ENCODE measurements at places on chromosomes 3 and 15. TPM values are rescaled to one million over a fixed set of nuclear protein-coding genes. Genes with fewer than 3 reads are reported as not detected.

DNA sequence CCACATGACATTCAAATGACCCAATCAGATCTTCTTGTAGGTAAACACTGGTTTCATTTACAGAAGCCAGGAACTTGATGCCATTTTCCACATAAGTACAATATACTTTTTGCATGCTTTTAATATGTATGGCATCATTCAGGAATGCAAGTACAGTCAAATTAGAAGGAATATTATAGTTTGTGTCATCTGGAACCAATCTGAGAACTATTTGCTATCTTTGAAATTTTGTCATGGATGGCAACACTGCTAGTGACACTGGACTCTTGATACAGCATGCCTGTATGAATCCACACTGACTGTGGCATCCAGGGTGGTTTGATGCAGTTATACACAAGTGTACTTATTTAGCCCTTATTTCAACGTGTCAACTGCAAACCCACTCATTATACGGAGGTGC, 141.6 kb downstream of the EBLN2 start:
- no peaks in the 10 kb centered on the region for H3K27me3 ChIP-seq
- DNase-seq = no peak
- H3K27ac ChIP-seq = no peak overlapping the region
- no peak overlapping the region for H3K4me3 ChIP-seq
- no peaks in the 10 kb centered on the region for H3K36me3 ChIP-seq

DNA sequence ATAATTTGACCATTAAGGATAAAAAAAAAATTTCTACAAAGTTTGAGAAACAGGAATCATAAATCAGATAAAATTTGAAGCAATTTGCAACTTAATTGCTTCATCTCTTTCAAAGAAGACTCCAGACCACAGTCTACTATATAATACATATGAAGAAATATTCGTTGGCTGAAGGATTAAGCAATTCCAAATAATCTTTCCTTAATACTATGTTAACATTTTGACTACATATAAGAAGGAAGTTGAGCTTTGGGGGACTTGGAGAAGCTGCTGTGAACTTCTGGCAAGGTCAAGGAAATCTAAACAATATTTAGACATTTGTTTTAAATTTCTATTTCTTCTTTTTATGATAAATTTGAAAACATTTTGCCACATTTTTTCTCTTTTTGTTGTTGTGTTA, 13.5 kb upstream of the GABRR3 start:
- no peaks in the 10 kb centered on the region for H3K27me3 ChIP-seq
- H3K4me3 ChIP-seq = no peak overlapping the region
- no peaks in the 10 kb centered on the region for H3K36me3 ChIP-seq
- H3K4me1 ChIP-seq = no peaks in the 10 kb centered on the region
- DNase-seq = no peak

GRCh38 chr3:31165399-31165860, 271.0 kb upstream of the GADL1 start:
- H3K4me1 ChIP-seq = peaks cover 26% of the 10 kb centered on the region
- H3K27ac ChIP-seq = peak overlapping the region; percentile 68
- no peaks in the 10 kb centered on the region for H3K27me3 ChIP-seq
- no peaks in the 10 kb centered on the region for H3K36me3 ChIP-seq
- peak; percentile 15 for DNase-seq
- no peak overlapping the region for H3K4me3 ChIP-seq

Gene ITIH1
- total RNA-seq = not detected

DNA sequence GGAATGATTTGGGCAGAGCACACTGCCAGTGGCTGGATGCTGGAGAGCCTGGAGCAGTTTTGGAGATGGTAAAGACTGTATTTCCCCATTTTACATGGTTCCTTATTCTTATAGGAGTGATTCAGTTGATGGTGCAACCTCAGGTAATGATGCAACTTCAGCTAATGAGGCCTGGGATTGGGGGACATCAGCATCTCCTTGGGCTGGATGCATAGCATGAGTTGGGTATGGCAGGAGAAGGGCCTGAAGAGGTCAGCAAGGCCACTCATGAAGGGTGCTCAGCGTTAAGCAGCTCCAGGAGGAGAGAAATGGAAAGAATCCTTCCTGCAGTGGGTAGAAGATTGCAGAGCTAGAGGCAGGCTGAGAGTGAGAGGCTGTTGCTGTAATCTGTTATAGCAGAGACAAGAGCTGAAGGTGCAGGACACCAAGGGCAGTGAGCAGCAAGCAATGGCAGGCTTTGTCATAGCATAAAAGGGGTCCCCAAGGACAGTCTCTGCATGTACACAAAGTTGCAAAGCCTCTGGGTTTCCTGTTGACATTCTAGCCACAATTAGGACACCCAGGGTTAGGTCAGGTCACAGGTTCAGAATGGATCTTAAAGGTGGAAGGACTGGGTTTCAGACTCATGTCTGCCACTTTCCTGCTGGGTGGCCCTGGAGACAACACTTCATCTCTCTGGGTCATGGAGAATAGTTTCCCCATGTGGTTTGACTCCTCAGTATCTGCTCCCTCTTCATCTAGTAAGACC, 29.5 kb upstream of the SNRK start:
- no peaks in the 10 kb centered on the region for H3K36me3 ChIP-seq
- DNase-seq = no peak
- no peak overlapping the region for H3K27ac ChIP-seq
- no peaks in the 10 kb centered on the region for H3K4me1 ChIP-seq
- H3K4me3 ChIP-seq = no peak overlapping the region
- H3K27me3 ChIP-seq = no peaks in the 10 kb centered on the region

DNA sequence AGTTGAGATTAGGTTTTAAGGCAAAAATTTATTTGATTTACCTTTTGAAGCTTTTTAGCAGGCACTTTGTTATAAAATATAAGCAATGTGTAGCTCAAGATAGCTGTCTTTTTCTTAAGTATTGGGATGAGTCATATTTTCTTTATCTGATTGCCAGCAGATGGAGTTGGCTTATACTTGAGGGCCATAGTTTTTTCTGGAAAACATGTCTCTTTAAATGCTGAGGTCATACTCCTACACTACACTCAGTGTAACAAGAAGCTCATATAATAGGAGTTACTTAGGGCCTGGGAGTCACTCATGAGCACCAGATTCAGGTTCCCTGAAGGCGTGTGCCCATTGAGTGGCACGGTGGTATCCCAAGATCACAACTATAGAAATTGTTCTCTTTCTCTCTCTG, 579.8 kb downstream of the EDEM1 start:
- no peaks in the 10 kb centered on the region for H3K4me1 ChIP-seq
- H3K27me3 ChIP-seq = no peaks in the 10 kb centered on the region
- H3K4me3 ChIP-seq = no peak overlapping the region
- no peak overlapping the region for H3K27ac ChIP-seq
- H3K36me3 ChIP-seq = no peaks in the 10 kb centered on the region

Gene SLC15A2
- not detected for total RNA-seq

- peaks cover 6% of the 10 kb centered on the region for H3K27me3 ChIP-seq
- H3K27ac ChIP-seq = no peak overlapping the region
- no peaks in the 10 kb centered on the region for H3K36me3 ChIP-seq
- DNase-seq = no peak
- no peaks in the 10 kb centered on the region for H3K4me1 ChIP-seq
- H3K4me3 ChIP-seq = no peak overlapping the region
Observed at GRCh38 chr15:45326741-45327140, 51.6 kb downstream of the GATM start.

DNA sequence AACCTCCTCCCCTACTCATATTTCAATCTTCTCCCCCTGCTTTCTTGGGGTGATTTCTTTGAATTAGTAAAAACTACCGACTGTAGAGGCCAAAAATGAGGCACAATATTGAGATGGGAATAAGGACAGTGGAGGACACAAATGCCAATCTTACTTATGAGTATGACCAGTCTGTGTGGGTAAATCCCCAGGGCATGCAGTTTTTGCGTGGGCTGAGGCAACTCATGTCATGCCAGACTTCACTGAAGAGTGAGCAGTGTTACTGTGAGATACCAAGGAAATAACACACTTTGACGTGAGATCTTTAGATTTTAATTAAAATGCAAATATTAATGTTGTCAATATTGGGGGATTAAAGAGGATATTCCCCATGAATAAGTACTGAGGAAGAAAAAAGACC, 254.3 kb upstream of the ICE2 start:
- DNase-seq = no peak
- H3K27ac ChIP-seq = no peak overlapping the region
- H3K4me1 ChIP-seq = no peaks in the 10 kb centered on the region
- H3K36me3 ChIP-seq = no peaks in the 10 kb centered on the region
- H3K27me3 ChIP-seq = no peaks in the 10 kb centered on the region
- H3K4me3 ChIP-seq = no peak overlapping the region

Gene AMIGO3
- total RNA-seq = 4.0 TPM

GRCh38 chr3:41199866-41200668, 762 bp downstream of the CTNNB1 start:
- H3K4me3 ChIP-seq = peak overlapping the region; percentile 95
- peaks cover 27% of the 10 kb centered on the region for H3K4me1 ChIP-seq
- H3K36me3 ChIP-seq = peaks cover 13% of the 10 kb centered on the region
- peak; percentile 41 for DNase-seq

DNA sequence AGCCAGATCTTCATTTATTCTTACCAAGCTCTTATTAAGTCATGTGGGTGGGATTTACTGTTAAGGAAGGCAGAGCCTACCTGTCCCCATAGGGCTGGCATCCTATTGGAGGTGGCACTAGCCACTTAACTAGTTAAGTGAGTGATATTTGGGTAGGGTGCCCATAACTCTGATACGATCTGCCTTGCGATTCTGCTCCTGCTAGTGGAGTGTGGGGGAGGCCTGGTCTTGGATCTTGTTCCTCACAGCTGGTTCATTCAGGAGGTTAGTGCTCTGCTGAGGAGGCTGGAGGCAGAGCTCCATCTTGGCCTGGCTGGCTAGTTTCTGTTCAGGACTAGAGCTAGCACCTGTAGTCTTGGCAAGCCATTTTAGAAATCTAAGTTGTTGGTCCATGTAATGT, 9.3 kb downstream of the BAHD1 start:
- no peak overlapping the region for H3K4me3 ChIP-seq
- H3K27me3 ChIP-seq = no peaks in the 10 kb centered on the region
- DNase-seq = no peak
- H3K4me1 ChIP-seq = peaks cover 21% of the 10 kb centered on the region

- H3K27me3 ChIP-seq = no peaks in the 10 kb centered on the region
- peak; percentile 12 for DNase-seq
- no peak overlapping the region for H3K27ac ChIP-seq
- H3K36me3 ChIP-seq = no peaks in the 10 kb centered on the region
- H3K4me1 ChIP-seq = no peaks in the 10 kb centered on the region
- H3K4me3 ChIP-seq = no peak overlapping the region
Observed at GRCh38 chr3:126128504-126129397, 44.8 kb upstream of the SLC41A3 start.
